ENCODE measurements at places on chromosomes 1 and 21.

DNA sequence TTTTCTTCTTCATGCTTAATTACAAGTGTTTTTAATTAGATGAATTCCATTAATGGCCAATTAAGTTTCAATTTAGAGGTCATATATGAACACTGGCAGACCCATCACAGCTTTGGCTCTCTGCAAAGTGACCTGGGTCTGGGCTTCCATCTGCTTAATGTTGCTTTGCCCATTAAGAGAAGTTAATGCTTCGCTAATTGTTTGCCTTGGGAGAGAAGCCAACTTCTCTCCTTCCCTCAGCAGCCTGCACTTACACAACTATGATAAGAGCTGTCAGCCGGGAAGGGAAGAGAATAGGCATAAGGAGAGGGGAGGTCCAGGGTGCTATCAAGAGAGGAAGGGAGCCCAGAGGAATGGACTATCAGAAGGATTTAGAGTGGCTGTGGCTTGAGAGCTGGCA is 29.0 kb upstream of the CCDC190 start:
- DNase-seq, result no peak

- no peak for DNase-seq
Observed at GRCh38 chr21:17554679-17555465, 42.0 kb downstream of the CXADR start.

- no peak for DNase-seq
Observed at GRCh38 chr1:117373932-117374331, 6.7 kb downstream of the MAN1A2 start.

DNA sequence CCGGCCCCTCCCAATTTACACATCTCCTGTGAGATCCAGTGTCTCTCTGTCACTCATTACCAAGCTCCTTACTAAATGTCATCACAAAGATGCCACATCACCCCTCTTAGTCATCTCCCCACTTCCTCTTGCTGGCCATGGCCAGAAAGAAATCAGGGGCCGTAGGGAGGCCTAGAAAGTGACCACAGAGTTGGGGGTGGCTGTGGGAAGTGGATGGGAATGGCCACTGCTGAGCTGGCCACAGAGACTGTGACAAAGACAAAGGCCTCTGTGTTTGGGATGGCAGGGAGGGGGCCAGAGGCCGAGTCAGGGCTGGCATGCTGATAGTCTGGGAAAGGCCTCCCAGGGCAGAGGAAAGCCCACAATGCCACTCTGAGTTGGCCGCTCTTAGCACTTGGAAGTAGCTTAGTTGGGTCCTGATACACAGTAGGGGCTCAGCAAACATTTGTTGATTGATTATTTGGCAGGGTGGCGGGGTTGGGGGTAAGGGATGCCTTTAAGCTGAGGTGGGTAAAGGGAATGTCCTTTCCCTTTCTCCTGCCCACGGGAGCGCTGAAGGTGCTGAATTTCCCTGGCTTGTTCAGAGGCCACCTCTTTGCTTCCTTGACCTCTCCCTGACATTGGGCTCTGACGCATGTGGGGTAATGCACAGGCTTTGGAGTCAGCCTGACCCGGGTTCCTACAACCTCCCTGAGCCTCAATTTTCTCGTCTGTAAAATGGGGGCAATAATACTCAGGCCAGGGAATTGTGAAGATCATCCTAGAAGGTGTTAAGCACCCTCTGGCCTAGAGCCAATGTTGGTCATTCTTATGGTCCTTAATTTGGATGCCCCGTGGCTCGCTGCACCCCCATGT is 13.2 kb downstream of the NAV1 start:
- no peak for DNase-seq

- DNase-seq, result no peak
Observed at GRCh38 chr1:161781995-161782394, 15.9 kb downstream of the ATF6 start.

DNA sequence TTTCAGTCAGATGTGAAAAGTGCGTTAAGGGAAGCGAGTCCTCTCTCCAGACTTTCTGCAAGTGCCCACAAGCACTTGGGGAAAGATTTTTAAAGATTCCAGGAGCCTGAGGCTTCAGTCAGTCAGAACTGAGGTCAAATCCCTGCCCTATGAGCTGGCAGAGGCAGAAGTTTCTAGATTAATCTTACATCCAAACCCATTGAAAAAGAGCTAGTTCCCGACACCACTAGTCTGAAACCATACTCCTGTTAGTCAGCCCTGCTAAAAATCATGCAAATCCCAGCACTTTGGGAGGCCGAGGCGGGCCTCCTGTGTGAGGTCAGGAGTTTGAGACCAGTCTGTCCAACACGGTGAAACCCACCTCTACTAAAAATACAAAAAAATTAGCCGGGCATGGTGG is 21.0 kb downstream of the RSPH1 start:
- DNase-seq, result no peak

DNA sequence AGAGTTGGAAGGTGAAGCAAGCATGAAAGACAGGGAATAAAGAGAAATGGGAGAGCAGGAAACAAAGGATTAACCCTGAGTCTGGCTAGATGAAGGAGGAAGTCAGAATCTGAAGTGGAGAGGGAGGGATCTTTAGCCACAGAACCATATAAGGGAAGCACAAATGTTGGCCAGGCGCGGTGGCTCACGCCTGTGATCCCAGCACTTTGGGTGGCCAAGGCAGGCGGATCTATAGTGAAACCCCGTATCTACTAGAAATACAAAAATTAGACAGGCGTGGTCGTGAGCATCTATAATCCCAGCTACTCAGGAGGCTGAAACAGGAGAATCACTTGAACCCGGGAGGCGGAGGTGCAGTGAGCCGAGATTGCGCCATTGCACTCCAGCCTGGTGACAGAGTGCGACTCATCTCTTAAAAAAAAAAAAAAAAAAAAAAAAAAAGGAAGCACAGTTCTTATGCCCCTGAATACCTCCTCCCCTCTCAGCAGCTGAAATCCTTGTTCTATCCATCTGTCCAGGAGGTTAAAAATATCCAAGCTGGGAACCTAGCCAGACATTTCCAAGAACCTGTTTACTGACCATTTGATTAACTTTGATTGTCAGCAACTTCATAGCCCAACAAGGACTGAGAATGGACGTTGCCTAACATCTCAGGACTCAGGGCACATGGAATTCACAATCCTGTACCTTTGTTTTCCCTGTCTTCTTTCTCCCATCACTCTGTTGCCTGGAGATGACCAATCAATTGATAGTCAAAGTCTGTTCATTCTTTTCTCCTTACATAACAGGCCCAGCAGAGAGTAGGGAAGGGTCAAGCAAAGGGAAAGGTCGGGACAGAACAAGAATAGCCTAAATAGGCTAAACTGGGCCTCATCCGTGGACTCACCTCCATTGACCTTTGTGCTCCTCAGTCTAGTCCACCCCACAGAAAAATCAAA is 10.6 kb downstream of the TXNIP start:
- no peak for DNase-seq

GRCh38 chr21:27631471-27631870 is 664.6 kb upstream of the ADAMTS5 start:
- DNase-seq, result no peak

GRCh38 chr1:32848354-32849063 is 22.2 kb downstream of the FNDC5 start:
- DNase-seq, result no peak

GRCh38 chr21:34351786-34352241 is 12.0 kb upstream of the KCNE2 start:
- DNase-seq, result no peak

- no peak for DNase-seq
Observed at GRCh38 chr1:172916116-172916515, 134.6 kb downstream of the TNFSF18 start.

GRCh38 chr1:241330619-241331327 is 26.2 kb downstream of the RGS7 start:
- DNase-seq, result no peak

DNA sequence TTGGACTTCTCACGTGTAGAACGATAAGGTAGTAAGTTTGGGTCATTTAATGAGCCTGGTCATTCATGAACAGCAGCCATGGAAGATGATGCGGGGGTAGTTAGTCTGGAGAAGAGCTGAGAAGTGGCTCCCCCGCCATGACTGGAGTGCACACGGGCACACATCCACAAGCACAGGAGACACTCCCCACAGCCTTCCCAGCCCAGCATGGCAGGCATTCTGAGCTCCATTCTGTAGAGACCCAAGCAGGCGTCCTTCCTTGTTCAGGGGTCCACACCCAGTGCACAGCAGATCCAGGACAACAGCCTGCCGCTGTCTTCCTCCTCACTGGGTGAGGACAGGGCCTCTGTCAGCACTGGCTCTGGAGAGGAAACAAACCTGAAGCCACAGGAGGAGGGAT is 57.0 kb downstream of the SCCPDH start:
- DNase-seq, result no peak

DNA sequence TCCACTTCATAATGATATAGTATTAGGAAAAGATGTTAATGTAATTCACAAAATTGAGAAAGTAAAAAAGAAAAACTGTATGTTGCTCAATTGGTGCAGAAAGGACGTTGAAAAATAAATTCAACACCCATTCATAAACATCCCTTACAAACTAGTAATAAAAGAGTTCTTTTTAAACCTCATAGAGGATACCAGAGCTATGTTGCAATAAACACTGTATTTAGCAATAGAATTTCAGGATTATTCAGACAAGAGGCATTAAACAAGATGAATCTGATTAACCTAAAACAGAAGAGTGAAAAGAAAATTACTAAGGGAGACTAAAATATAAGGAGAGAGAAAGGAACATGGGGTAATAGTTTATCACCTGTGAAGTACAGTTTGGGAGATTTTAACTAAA is 154.8 kb downstream of the NTPCR start:
- DNase-seq, result no peak

GRCh38 chr21:43012596-43012995 is 38.2 kb downstream of the PKNOX1 start:
- no peak for DNase-seq

GRCh38 chr1:153937331-153937730 is 9.2 kb downstream of the DENND4B start:
- DNase-seq, result no peak

Measured in urinary bladder (tissue), 4 donors.